ENCODE measurements at places on chromosomes 2 and 18.

GRCh38 chr2:229610333-229610732 is 104.0 kb downstream of the DNER start:
- no peak for DNase-seq

GRCh38 chr18:14189858-14190257 is 57.6 kb upstream of the ZNF519 start:
- peak; percentile 64 for DNase-seq

GRCh38 chr2:231966886-231967285 is 5.4 kb downstream of the DIS3L2 start:
- no peak for DNase-seq

DNA sequence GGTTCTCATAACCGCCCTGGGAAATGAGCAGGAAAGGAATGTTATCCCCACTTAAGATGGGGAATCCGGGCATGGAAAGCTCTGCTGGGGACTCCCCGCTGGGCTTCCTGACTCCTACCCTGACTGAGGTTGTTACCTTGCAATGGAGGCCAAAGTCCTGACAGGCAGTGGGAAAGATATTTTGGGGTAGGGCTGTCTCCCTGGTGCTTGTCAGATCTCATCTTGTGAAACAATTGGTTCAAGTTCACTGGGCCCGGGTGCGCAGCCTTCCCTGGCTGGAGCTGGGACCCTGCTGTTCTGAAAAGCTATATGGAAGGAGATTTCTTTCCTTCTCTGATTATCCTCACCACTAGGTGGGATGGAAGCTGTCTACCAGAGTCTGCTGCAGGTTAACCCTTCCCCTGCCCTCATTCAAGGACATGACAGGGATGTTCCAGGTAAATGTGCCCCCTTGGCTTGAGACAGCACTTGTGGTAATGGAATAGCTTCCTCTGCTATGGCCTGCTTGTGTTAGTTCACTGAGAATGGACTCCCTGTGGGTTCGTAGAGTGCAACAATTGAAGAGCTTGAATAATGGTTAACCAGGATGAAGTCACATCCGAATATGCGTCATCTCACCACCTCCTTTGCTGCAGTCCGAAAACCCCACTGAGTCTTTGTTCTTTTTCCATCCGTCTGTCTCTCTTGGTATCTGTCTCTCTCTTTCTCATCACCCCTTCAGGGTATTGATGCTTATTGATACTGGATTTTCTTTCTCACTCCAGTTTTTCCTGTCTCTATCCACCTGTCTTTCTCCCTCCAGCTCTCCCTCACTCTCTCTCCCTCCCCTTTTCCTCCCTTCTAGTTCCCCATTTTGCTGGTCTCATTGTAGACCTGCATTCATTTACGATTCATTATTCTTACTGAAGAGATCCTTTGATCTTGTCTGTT is 67.8 kb upstream of the EPAS1 start:
- DNase-seq = peak; percentile 87

- no peak for DNase-seq
These were observed 12.6 kb upstream of the RNU2-63P start for GRCh38 chr2:88028931-88029330.

- peak; percentile 9 for DNase-seq
These were observed 193.4 kb downstream of the TDRD15 start for GRCh38 chr2:21317131-21317530.

DNA sequence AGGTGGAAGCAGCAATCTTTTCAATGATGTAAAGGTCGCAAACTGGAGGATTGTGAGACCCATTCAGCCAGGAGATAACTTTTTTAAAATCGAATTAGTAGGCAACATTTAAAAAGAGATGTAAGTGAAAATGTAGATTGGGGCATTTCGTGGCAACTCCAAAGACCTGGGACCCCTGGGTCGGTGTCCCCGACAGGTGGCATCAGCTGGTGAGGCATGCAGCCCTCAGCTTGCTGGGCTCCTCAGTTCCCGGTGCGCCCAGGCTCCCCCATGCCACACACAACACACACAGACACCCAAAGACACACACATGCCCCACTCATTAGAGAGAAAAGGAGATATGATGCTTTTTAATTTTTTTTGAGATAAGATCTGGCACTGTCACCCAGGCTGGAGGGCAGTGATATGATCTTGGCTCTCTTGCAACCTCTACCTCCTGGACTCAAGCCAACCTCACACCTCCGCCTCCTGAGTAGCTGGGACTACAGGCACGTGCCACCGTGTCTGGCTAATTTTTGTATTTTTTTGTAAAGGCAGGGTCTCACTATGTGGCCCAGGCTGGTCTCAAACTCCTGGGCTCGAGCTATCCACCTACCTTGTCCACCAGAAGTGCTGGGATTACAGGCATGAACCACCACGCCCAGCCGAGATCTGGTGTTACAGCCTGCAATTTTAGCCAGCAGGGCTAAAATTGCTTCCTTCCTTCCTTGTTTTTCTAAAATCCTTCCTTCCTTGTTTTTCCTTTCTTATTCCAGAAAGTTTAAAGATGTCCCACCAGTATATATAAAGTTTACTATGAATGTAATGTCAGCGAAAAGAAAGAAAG is 122.6 kb upstream of the EPAS1 start:
- DNase-seq = no peak

DNA sequence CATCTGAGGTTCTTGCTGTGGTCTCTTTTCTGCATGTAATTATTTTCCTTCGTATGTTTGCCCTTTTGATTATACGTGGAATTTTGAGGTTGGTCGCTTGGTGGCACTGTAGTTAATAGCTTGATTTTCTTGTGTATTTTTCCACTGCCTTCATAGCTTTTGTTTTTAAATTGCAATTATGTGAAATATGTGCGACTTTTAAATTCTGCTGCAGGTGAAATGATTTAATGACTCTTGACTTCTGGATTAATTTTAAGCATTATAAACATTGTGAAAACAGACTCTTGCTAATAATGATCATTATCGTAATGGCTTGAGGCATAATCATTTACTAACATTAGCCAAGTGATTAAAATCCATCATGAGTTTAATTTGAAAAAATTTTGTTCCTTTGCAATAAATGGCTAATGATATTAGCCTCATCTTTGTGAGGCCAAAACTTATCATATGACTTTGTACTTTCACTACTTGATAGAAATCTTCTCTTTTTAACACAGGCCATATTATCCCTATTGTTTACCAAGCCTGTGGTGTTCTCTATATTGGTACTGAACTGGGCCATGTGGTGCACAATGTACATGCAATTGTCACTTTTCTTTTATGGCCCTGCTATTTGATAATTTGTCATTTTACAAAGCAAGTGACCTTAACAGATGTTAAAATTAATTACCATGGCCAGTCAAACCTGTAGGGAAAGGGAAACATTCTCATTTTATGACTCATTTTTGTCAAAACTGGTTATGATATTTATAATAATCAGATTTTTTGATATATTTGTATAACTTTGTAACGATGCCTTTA is 62.8 kb upstream of the NEUROD1 start:
- DNase-seq = peak; percentile 66

DNA sequence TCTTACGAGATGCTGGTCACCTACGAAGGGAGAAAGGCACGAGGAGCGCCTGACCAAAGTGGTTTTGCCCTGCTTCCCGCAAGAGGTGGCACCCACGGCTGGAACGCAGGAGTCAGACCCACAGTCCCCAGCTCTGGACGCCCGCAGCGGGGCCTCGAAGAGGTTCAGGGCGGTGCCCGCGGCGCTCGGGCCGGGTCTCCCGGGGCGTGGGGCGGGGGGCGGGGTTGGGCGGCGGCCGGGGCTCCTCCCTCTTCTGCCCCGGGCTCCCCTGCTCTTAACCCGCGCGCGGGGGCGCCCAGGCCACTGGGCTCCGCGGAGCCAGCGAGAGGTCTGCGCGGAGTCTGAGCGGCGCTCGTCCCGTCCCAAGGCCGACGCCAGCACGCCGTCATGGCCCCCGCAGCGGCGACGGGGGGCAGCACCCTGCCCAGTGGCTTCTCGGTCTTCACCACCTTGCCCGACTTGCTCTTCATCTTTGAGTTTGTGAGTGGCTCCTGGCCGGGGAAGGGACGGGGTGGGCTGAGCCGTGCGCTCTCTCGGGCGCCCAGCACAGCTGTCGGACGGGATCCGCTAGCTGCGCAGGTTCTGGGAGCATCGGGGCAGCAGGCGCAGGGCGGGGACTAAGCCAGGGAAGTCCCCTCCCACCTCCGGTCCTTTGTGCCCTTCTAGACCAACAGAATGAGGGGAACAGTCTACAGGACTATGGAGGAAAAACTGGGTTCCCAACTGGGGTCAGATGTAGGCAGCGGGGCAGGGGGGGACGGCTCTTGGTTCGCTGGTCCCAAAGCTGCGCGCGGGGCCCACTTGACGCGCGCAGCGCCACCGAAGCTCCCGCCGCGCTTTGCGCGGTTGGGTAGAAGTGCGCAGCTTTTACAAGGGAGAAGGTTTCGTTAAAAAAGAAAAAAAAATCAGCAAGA is at the start of gene MAL:
TSS of gene MAL (plus strand) at position 303 of the 914 bp plus-strand sequence. CDS start at position 388, 85 bp downstream.
- DNase-seq = no peak

GRCh38 chr18:31546476-31546875 is 45.2 kb upstream of the TTR start:
- no peak for DNase-seq

- no peak for DNase-seq
These were observed 247.7 kb upstream of the REV1 start for GRCh38 chr2:99737537-99737936.

DNA sequence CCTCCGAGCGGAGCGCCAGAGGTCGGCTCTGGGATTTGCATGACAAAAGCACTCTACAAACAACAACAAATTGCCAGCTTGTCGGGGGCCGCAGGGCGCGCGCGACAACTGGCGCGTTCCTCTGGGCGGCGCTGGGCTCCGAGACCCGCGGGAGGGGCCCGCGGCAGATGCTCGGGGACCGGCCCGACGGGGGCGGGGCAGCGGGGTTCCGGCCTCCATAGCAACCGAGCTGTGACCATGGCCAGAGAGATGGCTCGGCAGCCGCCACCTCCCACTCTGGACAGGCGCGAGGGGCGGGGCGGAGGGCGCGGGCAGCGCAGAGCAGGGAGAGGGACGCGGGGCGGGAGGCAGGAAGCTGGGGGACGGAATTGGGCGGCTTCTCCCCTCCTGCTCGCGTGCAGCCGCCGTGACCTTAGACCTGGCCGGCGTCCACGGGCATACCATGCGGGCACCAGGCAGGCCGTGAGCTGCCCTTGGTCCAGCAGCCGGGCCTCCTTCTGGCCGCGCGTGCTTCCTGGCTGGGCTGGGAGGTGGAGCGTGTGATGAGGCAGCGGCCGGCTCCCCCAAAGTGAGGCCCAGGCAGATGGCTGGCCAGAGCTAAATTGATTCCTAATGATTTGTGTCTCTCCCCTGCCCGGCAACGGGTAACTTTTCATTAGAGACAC is 171.5 kb downstream of the CELF4 start:
- peak; percentile 87 for DNase-seq

GRCh38 chr18:59516356-59517155 is 157.5 kb upstream of the LMAN1 start:
- DNase-seq = peak; percentile 65

- peak; percentile 52 for DNase-seq
These were observed 172.5 kb upstream of the KLF7 start for GRCh38 chr2:207338220-207338607.

DNA sequence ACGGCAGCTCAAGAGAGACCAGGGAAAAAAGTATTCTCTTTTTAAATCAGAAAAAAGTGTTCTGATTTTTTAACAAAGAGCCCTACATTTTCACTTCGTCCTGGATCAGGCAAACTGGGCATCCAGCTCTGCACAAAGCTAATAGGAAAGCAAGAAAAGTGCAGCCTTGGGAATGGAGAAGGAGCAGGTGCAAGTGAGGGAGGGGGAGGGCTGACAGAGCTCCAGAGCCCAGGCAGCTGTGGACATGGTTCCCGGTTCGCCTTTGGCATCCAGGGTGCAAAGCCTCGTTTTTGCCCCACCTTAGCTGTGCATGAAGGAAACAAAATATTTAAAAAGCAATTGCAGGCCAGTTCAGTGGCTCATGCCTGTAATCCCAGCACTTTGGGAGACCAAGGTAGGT is 82.2 kb downstream of the FAM124B start:
- no peak for DNase-seq

- DNase-seq = no peak
These were observed 142.1 kb downstream of the USP34 start for GRCh38 chr2:61328707-61329251.

DNA sequence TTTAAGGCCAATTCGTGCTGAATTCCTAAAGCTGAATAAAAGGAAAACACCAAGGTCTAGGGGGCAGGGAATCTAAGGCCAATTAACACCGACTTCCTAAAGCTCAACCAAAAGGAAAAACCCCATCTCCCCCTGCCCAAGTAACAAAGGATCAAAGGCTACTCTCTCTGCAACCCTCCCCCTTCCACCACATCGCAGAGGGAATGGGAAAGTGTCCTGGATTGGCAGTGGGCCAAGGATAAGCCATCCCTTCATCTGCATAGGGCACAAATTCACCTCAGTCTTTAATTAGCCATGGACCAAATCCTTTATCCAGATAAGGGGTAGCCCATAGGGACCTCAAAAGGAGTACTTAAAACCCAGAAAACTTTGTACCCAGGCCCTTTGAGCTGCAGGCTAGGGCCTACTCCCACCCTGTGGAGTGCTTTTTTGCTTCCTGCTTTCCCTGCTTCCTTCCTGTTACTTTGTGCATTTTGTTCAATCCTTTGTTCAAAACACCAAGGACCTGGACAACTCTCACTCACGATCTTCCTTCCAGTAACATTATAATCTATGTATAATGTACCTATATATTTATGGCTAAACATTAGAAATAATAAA is 2119.8 kb upstream of the CELF4 start:
- no peak for DNase-seq

DNA sequence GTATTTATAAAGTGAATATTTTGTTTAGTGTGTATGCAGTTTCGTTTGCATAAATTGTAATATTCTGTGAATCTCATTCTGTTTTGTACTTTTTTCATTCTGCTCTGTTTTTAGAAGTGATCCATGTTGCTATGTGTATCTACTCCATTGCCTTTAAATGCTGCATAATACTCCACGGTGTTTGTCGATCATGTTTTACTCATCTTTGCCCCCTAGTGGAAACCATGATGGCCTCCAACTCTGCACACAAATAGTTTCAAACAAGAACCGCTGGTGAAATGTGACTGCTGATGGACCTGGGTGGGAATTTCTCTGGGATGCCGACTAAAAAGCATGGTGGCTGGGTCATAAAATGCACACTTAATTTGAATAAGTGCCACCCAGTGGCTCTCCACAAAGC is 32.0 kb upstream of the SKOR2 start:
- peak; percentile 8 for DNase-seq

GRCh38 chr2:2874805-2875204 is 502.8 kb downstream of the EIPR1 start:
- no peak for DNase-seq

GRCh38 chr18:34281290-34281689 is 56.6 kb upstream of the NOL4 start:
- no peak for DNase-seq

- no peak for DNase-seq
These were observed 162.7 kb downstream of the CAMKMT start for GRCh38 chr2:44524347-44524926.

- no peak for DNase-seq
These were observed 118.8 kb upstream of the PDE1A start for GRCh38 chr2:182545420-182546167.

Data from Caki2 (cell line).